ENCODE measurements at places on chromosomes 4 and X. TPM values are rescaled to one million over a fixed set of nuclear protein-coding genes. Genes with fewer than 3 reads are reported as not detected.

- DNase-seq: no peak
Observed at GRCh38 chr4:24820541-24820940, 25.2 kb downstream of the SOD3 start.

- no peak for DNase-seq
Observed at GRCh38 chr4:110211007-110211769, 12.8 kb upstream of the ELOVL6 start.

DNA sequence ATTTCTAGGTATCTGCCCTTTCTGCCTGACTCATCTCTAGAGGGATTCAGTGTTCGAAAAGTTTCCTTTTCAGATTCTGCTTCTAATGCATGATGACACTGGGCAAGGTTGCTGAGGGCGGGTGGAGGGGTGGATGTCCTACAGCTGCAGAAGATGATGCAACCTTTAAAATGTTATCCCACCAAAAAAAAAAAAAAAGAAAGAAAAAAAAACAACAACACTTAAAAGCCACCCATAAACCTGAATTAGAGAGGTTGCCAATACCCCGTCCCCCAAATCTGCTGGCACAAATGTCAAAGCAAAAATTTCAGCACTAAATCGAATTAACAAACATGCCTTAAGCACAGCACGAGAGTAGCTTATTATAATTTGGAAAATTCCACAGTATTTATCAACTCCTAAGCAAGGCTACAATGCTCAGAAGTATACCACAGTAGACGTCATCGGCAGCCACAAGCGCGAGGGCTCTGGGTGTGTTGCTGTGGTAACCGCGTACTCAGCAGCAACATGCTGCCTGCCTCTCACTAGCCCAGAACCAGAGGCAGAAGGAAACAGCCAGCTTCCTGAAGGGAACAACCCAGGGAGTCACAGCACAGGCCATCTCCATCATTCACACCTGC, 167.5 kb upstream of the MAP3K15 start:
- DNase-seq: peak; percentile 22

- no peak for DNase-seq
Observed at GRCh38 chrX:17415242-17415810, 40.3 kb downstream of the NHS start.

TMEM35A gene
- total RNA-seq: 0.15 TPM

DNA sequence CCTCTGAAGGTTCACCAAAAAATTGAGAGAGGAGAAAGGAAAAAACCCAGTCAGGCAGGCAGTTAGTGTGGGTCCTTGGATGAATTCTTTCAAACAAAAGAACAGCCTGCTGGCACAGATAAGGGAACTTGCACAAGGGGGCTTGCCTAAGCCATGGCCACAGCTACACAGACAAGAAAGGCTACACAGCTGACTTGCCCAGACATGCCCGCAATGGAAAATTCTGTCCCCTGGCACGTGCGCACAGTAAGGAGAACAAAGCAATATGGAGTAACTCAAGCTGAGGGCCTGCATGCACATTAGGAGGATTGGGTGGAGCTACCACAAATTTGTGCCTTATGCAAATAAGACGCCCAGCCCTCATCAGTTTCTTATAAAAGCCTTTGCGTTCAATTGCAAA, 512.5 kb upstream of the HTR2C start:
- DNase-seq: no peak

ALB gene
- 0.66 TPM for total RNA-seq

- DNase-seq: no peak
Observed at GRCh38 chrX:641671-642435, 11.3 kb downstream of the SHOX start.

FAM9C gene
- total RNA-seq: not detected

CCDC160 gene
- 3.6 TPM for total RNA-seq

GRCh38 chr4:147822128-147822527, 90.2 kb downstream of the ARHGAP10 start:
- peak; percentile 78 for DNase-seq

PUDP gene
- 20.3 TPM for total RNA-seq

GRCh38 chr4:150038335-150039076, 39.7 kb upstream of the DCLK2 start:
- DNase-seq: no peak

PLA2G12A gene
- 23.7 TPM for total RNA-seq

- no peak for DNase-seq
Observed at GRCh38 chr4:157057218-157057617, 18.7 kb upstream of the GLRB start.

MAGEA3 gene
- total RNA-seq: not detected

GRCh38 chr4:119656342-119656741, 27.7 kb upstream of the PDE5A start:
- DNase-seq: no peak

- DNase-seq: no peak
Observed at GRCh38 chr4:74037076-74037955, 1.2 kb downstream of the CXCL3 start.

DNA sequence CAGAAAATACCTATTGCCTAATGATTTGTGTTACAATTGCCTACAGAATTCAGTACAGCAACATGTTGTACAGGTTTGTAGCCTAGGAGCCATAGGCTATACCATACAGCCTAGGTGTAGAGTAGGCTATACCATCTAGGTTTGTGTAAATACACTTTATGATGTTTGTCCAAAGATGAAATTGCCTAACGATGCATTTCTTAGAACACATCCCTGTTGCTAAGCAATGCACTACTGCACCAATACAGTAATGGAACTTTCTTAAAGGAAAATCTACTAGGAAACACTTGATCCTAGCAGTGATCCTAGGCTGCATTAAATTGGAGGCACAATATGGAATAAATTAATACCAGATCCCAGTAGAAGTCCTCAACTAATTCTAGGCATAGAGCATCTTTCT, 18.3 kb downstream of the NOA1 start:
- no peak for DNase-seq

FAM53A gene
- 4.6 TPM for total RNA-seq

IL21 gene
- total RNA-seq: not detected

GRCh38 chrX:15931362-15931761, 76.7 kb upstream of the AP1S2 start:
- DNase-seq: no peak

- no peak for DNase-seq
Observed at GRCh38 chrX:140180585-140180984, 215.3 kb upstream of the CXorf66 start.

WNK3 gene
- 1.3 TPM for total RNA-seq

SYP gene
- 2.7 TPM for total RNA-seq

DNA sequence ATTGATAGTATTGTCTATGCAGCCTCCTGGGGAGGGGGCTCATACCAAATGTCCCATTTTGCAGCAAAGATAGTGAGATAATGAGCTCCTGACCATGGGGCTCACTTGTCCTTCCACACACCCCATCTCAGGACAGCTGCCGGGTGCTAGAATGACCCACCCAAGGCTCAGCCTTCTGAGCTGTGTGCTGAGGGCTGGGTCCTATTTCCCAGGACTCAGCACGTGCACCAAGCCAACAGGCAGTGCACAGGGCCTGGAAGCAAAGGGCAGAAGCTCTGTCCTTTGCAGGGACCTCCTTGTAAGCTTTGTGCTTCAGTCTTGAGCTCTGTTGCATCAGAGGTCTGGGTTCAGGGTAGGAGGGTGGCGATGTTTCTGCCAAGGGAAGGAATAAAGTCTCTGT, 11.2 kb upstream of the ABLIM2 start:
- no peak for DNase-seq

GRCh38 chr4:41006141-41006540, 208.2 kb downstream of the APBB2 start:
- DNase-seq: no peak

DNA sequence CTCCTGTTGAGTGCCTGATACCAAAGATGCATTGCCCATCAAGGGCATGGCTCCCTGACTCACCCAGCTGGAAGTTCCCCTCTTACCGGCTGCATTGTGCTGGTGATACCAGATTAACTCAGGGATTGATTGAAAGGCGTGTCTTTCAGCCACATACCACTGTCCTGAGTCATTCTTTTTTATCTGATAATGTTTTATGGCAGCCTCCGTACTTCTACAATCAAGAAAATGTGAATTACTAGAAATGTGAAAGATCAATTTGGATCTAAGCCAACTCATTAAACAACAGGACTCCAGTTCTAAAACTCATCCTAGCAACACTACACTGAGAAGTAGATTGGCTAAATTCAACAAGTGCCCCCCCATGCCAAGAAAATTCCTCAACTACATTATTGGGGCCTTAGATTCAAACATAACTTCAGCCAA, 40.0 kb downstream of the TXK start:
- DNase-seq: no peak

GRPEL1 gene
- 22.6 TPM for total RNA-seq

- DNase-seq: no peak
Observed at GRCh38 chr4:188005561-188005960, 10.0 kb downstream of the ZFP42 start.

DNA sequence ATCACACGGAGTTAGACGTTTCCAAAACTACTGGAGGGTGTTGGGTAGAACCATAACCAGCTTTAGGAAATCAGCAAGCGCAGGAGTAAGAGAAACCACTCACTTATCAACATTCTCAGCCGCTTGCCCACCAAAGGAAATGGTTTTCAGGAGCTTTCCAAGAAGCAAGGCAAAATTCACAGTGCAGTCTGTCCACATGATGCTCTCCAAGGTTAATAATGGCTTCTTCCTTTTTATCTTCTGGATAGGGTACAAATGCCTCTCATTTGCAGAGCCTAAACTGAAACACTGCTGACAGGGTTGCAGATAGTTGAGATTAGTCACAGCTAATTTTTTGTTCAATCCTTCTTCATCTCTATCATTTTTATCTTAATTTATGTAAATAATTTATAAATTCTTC, 705.4 kb downstream of the RAB28 start:
- DNase-seq: no peak

DCLK2 gene
- 4.0 TPM for total RNA-seq

- no peak for DNase-seq
Observed at GRCh38 chr4:78222575-78223186, 165.6 kb downstream of the FRAS1 start.

- no peak for DNase-seq
Observed at GRCh38 chr4:120155287-120155686, 88.6 kb upstream of the MAD2L1 start.

VSIG4 gene
- 512 TPM for total RNA-seq

DNA sequence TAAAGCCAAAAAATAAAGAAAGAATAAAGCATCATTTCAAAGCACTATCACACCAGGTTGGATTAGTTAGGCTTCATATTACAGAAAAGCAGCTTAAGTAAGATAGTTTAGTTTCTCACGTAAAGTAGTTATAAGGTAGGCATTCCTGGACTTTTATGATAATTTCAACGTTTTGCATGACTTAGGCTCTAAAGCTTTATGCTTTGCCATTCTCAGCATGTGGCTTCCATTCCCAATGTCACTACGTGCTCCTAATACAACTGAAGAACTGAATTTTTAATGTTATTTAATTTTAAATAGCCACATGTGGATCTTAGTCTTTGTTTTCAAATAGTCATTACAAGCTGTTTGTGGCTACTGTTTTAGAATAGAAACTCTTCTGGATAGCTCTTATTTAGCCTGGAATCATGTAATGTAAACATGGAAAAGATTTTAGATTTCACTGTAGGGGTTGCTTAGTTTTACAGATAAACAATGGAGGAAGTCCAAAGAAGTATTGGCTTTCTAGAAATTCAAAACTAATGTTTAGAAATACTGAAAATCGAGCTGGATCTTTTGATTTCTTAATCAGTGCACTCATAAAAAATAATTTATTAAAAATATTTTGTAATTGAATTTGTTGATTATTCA, 710.0 kb downstream of the IL1RAPL1 start:
- DNase-seq: no peak

- no peak for DNase-seq
Observed at GRCh38 chrX:2596045-2596444, 95.0 kb upstream of the CD99 start.

DDIT4L gene
- 1.8 TPM for total RNA-seq

DNA sequence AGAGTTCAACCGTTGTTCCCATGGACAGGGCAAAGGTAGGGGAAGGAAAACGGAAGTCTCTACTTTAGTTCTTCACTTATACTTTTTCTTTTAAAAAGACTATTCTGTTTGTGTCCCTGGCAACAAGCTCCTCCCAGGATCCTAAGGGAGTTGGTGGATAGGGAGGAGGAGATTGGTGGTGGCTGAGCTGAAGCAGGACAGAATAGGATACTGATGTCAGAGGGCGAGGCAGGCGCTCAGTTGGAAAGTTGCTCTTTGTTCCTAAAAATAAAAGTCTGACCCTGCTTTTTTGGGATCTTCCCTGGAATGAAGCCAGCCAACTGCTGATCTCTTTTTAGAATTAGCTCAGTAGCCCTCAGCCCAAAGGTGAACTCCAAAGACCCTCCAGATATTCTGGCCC, 104.7 kb downstream of the MGST2 start:
- DNase-seq: no peak

DNA sequence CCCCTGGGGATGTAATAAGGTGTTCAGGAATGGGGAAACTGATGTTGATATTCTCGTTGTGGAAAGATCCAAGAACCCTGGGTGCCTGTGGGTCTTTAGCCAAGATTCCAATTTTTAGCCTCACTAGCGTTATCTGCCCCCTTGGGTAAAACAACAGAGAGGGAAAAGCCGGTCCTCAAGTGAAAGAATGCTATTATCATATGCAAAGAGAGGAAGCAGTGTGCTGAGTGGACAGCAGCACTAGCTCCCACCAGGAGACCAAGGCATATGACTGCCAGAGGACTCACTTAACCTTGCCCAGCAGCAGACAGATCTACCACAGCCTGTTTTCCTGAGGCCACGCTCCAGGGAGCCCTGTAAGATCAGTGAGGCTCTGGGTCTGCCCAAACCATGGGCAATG, 257.9 kb upstream of the CPEB2 start:
- DNase-seq: no peak

Measured in breast epithelium (tissue), 4 donors.